ENCODE measurements at places on chromosomes 12 and 14. TPM values are rescaled to one million over a fixed set of nuclear protein-coding genes. Genes with fewer than 3 reads are reported as not detected.

- peak; percentile 97 for DNase-seq
Measured at GRCh38 chr12:53984901-53985691, at the start of gene HOXC10. HOXC10 (plus strand) TSS chr12:53985146; CDS start chr12:53985260, 114 bp downstream.

- no peak for DNase-seq
Measured at GRCh38 chr12:96099986-96100385, 64.6 kb upstream of the LTA4H start.

GRCh38 chr14:50366115-50366514 lies 30.6 kb downstream of the CDKL1 start:
- no peak for DNase-seq

DNA sequence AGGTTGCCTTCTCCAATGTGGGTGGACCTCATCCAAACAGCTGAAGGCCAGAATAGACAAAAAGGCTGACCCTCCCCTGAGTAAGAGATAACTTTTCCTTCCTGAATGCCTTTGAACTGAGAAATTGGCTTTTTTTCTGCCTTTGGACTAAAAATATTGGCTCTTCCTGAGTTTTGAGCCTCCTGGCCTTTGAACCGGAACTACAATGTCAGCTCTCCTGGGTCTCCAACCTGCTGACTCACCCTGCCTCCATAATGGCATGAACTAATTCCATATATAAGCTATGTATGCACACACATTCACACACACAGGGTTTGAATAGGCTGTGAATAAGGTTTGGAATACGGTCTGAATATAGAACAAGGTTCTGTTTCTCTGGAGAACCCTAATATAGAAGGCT lies 39.7 kb upstream of the TMEM260 start:
- DNase-seq = no peak

DNA sequence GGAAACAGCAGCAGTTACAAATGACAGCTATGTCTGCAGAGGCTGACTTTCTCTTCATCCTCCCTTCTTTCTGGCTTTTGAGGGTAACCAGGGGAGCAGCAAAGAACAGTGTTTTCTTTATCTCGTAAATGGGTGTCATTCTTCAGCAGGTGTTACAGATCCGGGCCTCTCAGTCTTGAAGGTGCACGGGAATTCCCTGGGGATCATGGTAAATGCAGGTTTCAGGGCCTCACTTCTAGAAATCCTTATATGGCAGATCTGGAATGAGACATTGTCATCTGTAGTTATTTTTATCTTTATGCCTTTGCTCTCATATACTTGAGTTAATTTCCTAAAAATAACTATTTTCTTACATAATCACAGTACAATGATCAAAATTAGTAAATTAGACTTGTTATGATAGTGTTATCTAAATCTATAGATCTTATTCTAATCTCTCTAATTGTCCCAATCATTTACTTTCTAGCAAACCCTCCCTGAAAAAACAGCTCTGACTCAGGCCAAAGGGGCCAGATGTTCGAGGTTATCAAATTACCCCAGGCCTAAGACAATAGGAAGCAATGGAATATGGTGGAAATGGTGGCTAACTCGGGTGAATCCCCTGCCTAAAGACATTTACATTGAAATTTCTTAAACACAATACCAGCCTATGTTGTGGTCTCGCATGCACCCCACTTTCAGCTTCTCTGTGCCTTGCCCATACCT lies 145.0 kb downstream of the CAND1 start:
- DNase-seq = peak; percentile 55

- peak; percentile 69 for DNase-seq
Measured at GRCh38 chr12:48936379-48936979, 11.2 kb upstream of the FKBP11 start.

CMA1 gene
- not detected for total RNA-seq

RNF212B gene
- total RNA-seq = not detected

OR4M1 gene
- total RNA-seq = not detected
